GM13977 (cell line): ENCODE measurements at places on chromosomes 5 and 9.

- peak; percentile 8 for DNase-seq
These were observed 9.4 kb downstream of the MYOZ3 start for GRCh38 chr5:150670275-150670947.

GRCh38 chr9:130352586-130353285, 87.2 kb downstream of the HMCN2 start:
- DNase-seq = no peak

GRCh38 chr5:2330325-2331130, 420.9 kb downstream of the IRX2 start:
- no peak for DNase-seq

GRCh38 chr5:110043025-110043424, 353.3 kb downstream of the MAN2A1 start:
- DNase-seq = no peak

GRCh38 chr9:92055624-92056023, 59.6 kb downstream of the SPTLC1 start:
- DNase-seq = no peak

DNA sequence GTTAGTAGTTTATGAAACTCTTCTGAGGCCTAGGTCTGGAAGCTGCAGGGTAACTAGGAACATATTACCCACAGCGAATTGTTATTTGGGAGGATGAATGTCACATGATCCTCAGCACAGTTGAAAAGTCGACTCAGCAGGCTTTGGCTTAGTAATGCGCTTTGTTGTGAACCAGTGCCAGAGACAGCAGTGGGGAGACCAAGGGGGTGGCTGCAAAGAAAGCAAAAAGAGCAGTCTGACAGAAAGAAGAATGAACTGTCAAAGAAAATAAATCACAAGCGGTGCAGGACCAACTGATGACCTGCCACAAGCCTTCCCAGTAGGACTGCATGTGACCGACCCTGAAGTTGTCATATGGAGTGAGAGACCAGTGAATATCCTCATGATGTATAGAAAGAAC, 170.0 kb downstream of the CCDC171 start:
- no peak for DNase-seq

DNA sequence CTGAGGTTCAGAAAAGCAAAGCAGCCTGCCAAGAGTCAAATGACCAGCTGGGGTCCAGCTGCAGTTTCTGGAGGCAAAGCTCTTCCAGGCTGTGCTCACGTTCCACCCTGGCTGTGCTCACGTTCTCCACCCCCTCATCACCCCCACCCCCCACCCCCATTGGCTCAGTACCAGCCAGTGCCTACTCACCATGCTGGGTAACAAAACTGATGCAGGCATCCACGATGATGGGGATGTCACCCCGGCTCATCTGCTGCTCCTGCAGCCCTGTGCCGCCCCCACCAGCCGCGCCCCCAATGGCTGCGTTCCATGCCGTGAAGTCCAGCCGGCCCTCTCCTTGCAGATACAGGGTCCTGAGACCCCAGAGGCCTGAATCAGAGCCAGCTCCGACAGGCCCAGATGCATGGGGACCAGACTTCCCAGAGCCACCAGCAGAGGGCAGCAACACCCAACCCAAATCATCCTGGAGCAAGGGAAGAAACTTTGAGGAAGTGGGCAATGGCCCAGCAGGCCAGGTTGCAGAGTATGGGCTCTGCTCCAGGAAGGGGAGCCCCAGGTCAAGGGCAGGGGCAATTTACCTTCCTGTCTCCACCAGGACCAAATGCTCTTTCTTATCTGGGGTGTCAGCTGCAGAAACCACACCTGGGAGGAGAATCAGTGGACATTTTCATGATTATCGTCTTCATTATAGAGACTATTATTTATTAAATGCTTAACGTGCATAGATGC, 13.7 kb upstream of the FCHSD1 start:
- peak; percentile 88 for DNase-seq
